Forelimb muscle (tissue), 1 donor: ENCODE measurements at places on chromosomes 6 and 20.

DNA sequence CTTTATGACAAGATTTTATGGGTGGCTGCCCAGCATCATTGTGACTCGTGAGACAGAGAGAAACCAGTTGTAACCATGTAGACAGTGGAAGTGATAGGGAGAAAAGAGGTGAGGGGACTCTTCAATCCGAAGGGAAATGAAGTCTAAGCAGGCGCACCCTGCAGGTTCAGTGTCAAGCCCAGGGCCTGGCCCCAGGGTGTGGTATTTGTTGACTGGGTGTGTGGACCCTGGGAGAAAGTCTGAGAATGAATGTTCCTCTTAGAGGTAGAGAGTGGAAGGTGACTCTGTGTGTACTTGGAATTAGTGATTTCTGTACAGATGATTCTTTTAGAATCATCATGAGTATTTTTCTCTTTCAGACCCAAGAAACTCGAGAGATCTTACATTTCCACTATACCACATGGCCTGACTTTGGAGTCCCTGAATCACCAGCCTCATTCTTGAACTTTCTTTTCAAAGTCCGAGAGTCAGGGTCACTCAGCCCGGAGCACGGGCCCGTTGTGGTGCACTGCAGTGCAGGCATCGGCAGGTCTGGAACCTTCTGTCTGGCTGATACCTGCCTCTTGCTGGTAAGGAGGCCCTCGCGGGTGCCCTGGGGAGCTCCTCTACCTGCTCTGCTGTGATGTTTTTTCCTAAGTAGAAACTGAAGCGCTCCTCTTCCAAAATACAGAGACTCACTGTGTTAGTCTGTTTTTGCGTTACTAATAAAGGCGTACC, 68.0 kb downstream of the PTPN1 start:
- no peak for DNase-seq

- DNase-seq: no peak
Observed at GRCh38 chr6:91276315-91276714, 689.4 kb upstream of the MAP3K7 start.

DNA sequence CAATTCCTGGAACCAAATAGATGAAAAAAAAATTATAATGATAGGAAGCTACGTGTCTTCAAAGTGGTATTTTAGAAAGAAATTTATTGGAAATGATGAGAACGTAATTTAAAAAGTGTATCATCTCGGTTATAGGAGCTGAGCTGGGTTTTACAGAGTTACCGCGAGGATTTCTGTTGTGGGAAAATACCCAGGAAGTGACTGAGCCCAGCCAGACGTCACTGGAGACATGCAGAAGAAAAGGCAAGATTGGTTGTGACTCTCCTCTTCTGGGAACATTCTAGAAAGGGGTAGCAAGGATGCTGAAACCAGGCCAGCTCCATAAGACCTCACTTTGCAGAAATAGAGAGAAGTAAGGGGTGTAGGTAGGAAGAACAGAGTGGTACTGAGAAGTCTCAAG, 95.9 kb upstream of the ADGRF1 start:
- no peak for DNase-seq

DNA sequence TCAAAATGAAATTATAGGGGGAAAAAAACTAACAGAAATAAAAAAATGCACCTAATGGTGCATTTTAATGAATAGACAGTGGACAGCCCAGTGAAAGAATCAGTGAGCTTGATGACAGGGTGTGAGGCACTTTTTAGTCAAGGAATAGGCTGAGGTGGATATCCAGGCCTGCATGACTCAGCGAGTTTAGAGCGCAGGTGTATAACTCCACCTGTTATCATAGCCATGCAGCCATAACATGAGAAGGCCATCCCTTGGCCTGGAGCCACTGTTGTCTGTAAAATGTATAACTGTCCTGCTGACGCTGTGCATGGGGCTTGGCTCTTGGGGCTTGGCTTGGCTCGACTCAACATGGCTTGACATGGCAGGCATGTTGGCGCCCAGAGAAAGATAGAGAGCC, 331.5 kb upstream of the NOX3 start:
- no peak for DNase-seq

- no peak for DNase-seq
Observed at GRCh38 chr6:11810039-11810541, 31.5 kb upstream of the ADTRP start.

DNA sequence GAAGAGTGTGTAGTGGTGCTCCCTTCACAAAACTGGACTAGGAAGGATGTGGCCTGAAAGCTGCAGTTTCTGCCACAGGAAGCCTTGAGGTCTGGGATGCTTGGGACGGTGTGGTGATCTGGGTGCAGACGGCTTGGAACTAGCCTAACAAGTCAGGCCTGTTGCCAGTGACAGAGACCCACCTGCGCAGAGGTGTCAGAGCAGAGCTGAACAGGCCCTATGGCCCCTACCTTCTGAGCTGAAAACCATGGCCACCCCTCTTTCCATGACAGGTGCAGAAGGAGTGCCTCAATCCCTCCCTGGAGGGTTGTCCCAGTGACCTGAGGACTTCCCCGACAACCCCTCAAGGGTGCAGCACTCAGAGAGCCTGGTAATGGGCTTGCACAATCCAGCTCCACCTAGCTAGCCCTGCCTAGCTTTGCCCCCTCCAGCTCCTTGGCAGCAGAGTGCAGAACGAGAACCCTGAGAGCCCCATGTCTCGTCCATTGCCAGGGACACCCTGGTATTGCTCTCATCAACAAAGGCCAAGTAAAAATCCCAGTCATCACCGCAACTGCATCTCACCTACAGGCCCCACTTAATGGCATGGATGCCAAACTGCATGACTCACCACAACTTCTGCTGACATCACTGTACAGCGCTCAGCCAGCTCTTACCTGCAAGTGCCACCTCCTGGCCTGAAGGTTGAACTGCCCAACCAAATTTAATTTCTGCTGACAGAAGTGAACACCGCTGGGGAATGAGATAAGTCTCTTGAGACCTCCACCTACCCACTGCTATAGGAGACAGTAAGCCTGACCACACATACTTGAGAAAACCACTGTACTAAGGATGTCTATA, 563.1 kb downstream of the TFAP2A start:
- no peak for DNase-seq

- DNase-seq: no peak
Observed at GRCh38 chr6:75609639-75610590, 8.2 kb downstream of the SENP6 start.

DNA sequence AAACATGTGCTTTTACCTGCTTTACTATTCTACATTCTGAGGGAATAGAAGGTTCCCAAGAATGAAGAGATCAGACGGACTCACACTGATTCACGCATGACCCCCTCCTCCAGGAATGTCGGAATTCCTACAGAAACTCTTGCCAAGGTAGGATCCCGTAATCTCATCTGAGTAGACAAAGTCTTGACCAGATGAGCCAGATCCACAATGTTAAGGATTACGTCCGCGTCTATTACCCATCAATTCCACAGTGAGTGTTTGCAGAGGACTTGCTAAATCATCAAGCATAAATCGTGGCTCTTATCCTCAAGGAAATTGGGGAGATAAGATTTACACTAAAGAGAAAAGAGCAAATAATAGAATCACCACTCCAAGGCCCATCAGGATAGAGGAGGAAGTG, 245.9 kb upstream of the FOXQ1 start:
- DNase-seq: no peak

- no peak for DNase-seq
Observed at GRCh38 chr6:68008445-68008844, 626.6 kb upstream of the ADGRB3 start.

GRCh38 chr6:89475101-89475500, 42.1 kb downstream of the ANKRD6 start:
- DNase-seq: no peak

DNA sequence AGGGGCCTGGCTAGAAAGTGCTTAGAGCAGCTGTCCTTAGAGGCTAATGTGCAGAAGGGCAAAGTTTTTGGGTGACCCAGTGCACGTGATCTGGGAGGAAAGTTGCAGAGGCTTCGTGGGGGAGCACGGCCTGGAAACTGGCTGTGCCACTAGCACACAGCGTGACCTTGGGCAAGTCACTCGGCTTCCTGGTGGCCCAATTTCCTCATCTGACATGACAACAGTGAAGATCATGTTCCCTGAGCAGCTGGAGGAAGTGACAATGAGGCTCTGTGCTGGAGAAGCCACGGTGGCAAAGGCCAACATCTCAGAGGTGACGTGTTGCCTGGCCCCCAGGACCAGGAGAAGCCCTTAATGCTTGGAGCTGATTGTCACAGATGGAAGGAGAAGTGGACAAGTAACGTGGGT, 99.5 kb downstream of the FOXC1 start:
- no peak for DNase-seq

DNA sequence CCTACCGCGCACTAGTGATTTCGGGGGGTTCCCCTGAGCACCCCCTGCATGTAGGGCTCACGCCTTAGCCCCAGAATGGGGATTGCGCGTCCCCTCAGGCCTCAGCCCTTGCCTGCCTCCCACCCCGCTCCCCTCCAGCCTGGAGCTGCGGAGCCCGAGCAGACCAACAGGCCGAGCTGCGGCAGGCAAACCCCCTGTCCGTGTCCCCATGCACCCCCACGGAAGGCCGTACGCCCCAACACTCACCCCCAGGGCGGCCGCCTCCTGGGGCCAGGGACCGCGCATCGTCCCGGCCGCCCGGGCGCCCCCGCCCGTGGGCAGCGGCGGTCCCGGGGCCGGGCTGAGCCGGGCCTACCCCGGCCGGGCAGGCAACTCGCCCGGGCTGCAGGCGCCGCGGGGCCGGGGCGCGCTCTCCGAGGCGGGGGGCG, 1.2 kb upstream of the KCNB1 start:
- DNase-seq: no peak

GRCh38 chr6:150857062-150857944, 8.2 kb upstream of the MTHFD1L start:
- DNase-seq: peak; percentile 90

DNA sequence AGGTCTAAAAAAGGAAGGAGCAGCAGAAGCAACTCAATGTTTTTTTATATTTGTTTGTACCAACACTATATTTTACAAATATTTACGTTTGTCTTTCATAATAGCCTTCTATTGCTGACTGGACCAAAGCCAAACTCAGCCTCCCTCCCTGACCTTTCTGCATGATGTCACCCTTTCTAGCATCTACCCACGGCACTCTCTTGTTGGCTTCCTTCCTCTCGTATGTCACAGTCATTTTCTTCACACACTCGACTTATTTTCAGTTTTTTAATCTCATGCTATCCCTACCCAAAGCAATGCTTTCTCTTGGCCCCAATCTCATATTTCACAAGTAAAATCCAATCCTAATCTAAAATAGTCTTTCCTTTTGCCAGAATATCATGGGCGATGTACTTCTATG, 16.3 kb upstream of the FAM8A1 start:
- no peak for DNase-seq

DNA sequence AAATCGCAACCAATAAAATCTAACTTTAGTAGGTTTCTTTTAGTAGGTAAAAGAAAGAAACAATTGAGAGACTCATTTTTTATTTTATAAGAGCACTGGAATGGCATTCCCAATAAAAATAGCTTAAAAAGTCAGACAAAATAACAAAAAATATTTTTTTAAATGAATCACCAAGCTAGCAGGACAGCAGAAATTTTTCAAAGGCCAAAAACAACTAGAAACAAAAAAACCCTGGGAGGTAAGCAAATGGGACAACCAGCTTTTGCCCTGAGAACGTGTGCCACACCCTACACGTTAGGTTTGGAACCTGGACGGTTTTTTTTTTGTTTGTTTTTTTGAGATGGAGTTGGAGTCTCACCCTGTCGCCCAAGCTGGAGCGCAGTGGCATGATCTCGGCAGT, 19.6 kb downstream of the GPLD1 start:
- no peak for DNase-seq

- DNase-seq: no peak
Observed at GRCh38 chr6:168355716-168356522, 36.3 kb upstream of the DACT2 start.

DNA sequence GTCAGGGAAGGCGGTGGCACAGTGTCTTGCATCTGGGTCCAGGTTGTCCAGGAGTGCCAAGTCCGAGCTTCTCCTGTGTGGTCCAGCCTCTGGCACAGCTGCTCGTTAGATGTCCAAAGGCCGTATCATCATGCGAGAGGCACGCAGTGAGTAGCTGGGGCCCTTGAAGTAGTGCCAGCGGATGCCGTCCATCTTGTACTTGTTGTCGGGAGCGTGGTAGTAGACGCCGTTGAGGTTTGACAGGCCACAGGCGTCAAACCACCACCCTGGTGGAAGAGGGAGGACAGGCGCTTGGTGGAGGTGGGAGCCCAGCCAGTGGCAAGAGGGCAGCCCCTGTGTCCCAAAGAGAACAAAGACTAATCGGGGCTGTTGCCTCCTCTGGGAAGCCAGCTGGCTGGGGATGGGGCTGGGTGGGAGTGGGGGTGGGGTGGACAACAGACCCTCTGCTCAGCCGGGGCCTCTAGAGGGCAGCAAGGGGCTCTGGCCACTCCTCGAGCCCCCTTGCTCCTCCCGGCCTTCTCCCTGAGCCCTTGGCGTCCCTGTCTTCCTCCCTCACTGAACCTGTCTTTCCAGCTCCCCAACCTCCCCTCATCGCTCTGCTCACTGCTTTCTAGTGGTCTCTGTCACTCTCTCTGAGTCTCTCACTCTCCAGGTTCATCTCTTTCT, 39.5 kb downstream of the FAM110A start:
- DNase-seq: no peak

DNA sequence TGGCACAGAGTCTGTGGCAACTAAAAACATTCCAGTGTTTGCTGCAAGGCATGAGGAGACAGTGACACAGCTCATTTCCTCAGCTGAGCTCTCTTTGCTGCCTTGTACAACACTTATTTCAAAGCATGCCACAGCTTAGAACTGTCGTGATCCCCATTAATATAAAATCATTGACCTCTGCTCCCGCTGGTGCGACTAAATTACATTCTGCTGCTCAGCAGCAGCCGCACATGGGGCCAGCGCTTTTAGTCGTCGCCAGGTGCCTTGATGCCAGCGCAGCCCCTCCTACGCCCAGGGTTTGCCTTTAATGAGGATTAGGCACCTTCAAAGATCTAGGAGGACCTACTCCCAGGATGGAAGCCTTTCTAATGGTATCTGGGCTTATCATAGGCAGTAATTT, 717.9 kb upstream of the POU3F2 start:
- DNase-seq: no peak

DNA sequence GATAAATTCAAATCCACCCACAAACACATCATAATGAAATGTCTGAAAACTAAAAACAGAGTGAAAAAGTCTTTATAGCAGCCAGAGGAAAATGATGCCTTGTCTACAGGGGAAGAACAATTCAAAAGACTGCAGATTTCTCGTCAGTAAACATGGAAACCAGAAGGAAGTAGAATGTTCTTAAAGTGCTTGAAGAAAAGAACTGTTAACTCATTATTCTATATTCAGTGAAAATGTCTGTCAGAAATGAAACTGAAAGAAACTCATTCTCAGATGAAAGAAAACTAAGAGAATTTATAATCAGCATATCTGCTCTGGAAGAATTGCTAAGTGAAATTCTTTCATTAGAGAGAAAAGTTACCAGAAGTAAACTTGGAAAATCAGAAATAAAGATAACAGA, 416.1 kb downstream of the TBC1D32 start:
- no peak for DNase-seq

DNA sequence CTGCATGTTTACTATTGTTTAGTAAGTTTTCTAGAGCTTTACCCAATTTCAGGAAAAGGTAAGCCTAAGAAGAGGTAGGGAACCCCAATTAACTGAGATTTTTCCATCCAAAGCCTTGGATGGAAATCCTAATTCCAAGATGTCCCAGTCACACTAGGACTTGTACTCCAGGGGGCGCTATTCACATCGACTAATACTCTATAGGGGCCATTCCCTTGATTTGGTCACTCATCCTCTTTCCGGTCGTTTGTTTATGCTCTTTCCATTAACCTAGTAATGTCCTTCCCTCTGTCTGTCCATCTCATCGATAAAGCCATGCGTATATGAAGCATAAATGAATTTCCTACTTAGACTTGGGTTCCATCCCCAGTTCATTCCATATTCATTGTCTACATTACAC, 80.8 kb upstream of the FUCA2 start:
- DNase-seq: no peak
